ENCODE measurements at places on chromosomes 3 and 15. TPM values are rescaled to one million over a fixed set of nuclear protein-coding genes. Genes with fewer than 3 reads are reported as not detected.

The UBE2E2 gene
- total RNA-seq: 23.2 TPM

The CCDC50 gene
- 7.3 TPM for total RNA-seq

The CCDC54 gene
- not detected for total RNA-seq

The STAC gene
- total RNA-seq: not detected

The IQCF5 gene
- total RNA-seq: not detected

The MINAR1 gene
- 0.45 TPM for total RNA-seq

The ARGFX gene
- total RNA-seq: not detected

The CHDH gene
- total RNA-seq: 0.02 TPM

The CHRM5 gene
- not detected for total RNA-seq

The UROC1 gene
- not detected for total RNA-seq

The DAZL gene
- not detected for total RNA-seq

The CYP8B1 gene
- total RNA-seq: not detected

The CELSR3 gene
- total RNA-seq: 17.8 TPM

The FBLN2 gene
- 8.4 TPM for total RNA-seq

The IL5RA gene
- not detected for total RNA-seq

The DUOXA1 gene
- total RNA-seq: not detected

The PDZRN3 gene
- not detected for total RNA-seq

The ITIH4 gene
- total RNA-seq: 3.9 TPM

The CASR gene
- total RNA-seq: not detected

The RBP2 gene
- not detected for total RNA-seq

The EEFSEC gene
- 19.6 TPM for total RNA-seq

The ALG1L2 gene
- 0.60 TPM for total RNA-seq

The B3GALNT1 gene
- total RNA-seq: 2.2 TPM

The GOLGA8N gene
- 4.9 TPM for total RNA-seq

The C3orf22 gene
- not detected for total RNA-seq

The IL16 gene
- total RNA-seq: 130 TPM

The ZDHHC19 gene
- total RNA-seq: not detected

The MB21D2 gene
- total RNA-seq: 3.1 TPM

The CD96 gene
- 147 TPM for total RNA-seq

The NCKIPSD gene
- 69.7 TPM for total RNA-seq

The CCR9 gene
- total RNA-seq: 0.20 TPM

The AHSG gene
- total RNA-seq: not detected

The SST gene
- total RNA-seq: not detected

The GUCA1C gene
- total RNA-seq: not detected

The FOXB1 gene
- 0.13 TPM for total RNA-seq

The GOLGA6D gene
- total RNA-seq: not detected

The C3orf20 gene
- 0.20 TPM for total RNA-seq

The TGM5 gene
- 0.22 TPM for total RNA-seq

The DNASE1L3 gene
- total RNA-seq: not detected

The AADACL2 gene
- total RNA-seq: not detected

The KLHL6 gene
- total RNA-seq: 32.4 TPM

The RLBP1 gene
- not detected for total RNA-seq

The MRPL3 gene
- total RNA-seq: 168 TPM

The SLC7A14 gene
- not detected for total RNA-seq

The ARHGAP31 gene
- total RNA-seq: 6.6 TPM

The C2CD4A gene
- total RNA-seq: 1.0 TPM

The GOLGA6L9 gene
- 3.8 TPM for total RNA-seq

The CSPG4 gene
- not detected for total RNA-seq

The KAT2B gene
- 18.6 TPM for total RNA-seq

The TRIM42 gene
- not detected for total RNA-seq

The IRAK2 gene
- total RNA-seq: 3.0 TPM

The GRIP2 gene
- total RNA-seq: not detected

The WDR49 gene
- 0.29 TPM for total RNA-seq

The ANKUB1 gene
- total RNA-seq: not detected

The TMCO5A gene
- not detected for total RNA-seq

The CADM2 gene
- total RNA-seq: 0.38 TPM

The ADAMTS7 gene
- total RNA-seq: 0.60 TPM

The ZMYND10 gene
- 1.5 TPM for total RNA-seq

The LRRC28 gene
- 16.1 TPM for total RNA-seq

The SPATA12 gene
- total RNA-seq: not detected
